ENCODE measurements at places on chromosomes 12 and 14.

DNA sequence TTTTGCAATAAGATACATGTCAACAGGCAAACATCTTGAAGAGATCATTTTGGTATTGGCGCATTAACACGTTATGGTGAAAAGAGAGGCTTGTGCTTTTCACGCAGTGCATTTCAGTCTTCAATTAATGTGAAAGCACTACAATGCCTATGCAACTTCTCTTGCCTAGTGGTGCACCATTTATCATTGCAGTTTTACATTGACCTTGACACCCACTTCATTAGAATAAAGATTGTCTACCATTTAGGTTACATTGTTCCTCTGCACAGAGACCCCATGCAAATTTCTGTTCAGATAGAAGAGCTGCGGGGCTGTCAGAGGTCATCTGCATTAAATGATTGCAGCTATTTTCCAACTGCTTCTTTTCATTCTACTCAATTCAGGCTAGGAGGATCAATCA lies 212.2 kb upstream of the NPAS3 start:
- no peak for DNase-seq

- DNase-seq, result no peak
These were observed at the start of gene SSPN for GRCh38 chr12:26195250-26195640. TSS of gene SSPN (plus strand) at chr12:26195573. CDS start at chr12:26195673, 100 bp downstream.

DNA sequence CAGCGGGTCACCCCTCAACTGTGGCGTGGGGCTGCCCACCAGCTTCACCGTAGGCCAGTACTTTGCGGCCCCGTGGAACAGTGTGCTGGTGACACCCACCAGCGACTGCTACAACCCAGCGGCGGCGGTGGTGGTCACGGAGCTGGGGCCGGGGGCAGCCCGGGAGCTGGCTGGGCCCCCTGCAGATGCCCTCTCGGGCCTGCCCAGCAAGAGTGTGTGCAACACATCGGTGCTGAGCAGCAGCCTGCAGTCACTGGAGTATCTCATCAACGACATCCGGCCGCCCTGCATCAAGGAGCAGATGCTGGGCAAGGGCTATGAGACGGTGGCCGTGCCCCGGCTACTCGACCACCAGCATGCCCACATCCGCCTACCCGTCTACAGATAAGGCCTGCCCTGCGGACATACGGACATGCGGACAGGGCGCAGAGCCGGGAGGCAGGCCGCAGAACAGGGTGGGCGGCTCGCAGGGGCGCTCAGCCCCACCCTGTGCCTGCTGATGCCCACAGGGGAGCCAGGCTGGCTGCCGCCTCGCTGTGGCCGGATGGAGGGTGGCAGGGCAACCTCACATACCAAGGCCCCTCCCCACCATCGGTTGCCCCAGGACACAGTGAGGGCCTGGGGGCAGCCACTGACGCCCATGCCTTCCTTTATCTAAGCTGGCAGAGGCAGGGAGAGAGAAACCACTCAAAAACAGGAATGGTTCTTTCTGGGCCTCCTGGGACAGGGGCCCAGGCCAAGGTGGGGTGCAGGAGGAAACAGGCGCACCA lies 55.5 kb downstream of the FAM222A start:
- no peak for DNase-seq

GRCh38 chr14:90613453-90613852 lies 202.8 kb downstream of the TTC7B start:
- no peak for DNase-seq

GRCh38 chr12:70989232-70989631 lies 68.7 kb upstream of the PTPRR start:
- no peak for DNase-seq

DNA sequence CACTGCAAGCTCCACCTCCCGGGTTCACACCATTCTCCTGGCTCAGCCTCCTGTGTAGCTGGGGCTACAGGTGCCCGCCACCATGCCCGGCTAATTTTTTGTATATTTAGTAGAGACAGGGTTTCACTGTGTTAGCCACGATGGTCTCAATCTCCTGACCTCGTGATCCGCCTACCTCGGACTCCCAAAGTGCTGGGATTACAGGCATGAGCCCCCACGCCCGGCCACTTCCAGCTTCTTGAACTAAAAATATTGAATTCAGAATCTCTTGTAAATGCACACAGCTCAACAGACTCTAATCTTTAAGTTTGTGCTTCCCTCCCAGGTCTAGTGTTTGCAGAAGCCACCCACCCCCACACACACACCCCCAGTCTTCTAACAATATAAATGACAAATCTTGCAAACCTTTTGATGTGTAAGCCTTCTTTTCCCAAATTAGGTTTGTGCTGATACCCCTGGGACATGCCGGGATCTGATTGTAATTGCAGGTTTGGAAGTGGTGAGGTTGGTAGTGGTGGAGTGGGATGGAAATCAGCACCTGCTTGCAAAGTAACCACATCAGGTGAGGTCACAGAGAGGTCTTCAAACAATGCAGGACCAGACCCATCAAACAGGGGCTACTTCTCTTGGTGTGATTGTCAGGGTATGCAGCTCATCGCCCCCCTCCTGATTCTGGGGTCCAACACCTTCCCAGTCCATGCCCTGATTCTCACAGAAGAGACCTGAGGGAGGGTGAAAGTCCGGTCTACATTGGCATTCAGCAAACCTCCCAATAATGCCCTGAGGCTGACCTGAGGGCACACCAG lies 51.4 kb upstream of the GPR132 start:
- no peak for DNase-seq

- no peak for DNase-seq
These were observed 110.2 kb downstream of the BTG1 start for GRCh38 chr12:92035477-92035876.

- DNase-seq, result no peak
These were observed 400.9 kb upstream of the CCDC196 start for GRCh38 chr14:66085224-66085623.

- DNase-seq, result peak; percentile 97
These were observed 155.4 kb upstream of the PDE3A start for GRCh38 chr12:20212658-20213555.

DNA sequence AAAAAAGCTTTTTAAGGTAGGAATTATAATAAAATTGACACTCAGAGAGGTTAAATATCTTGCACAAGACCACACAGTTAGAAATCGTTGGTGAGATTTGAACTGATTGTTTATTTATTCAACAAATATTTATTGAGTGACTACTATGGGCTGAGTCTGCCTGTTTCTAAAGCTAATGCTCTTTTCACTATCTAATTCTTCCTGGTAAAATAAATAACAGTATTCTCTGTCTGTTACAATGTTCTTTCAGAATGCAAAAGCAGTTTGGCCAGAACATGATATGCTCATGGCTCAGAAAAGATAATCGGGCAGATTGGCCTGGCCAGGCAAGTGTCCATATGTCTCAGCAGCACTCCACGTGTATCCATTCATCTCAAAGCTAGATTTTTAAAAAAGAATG lies 82.0 kb downstream of the BTG1 start:
- no peak for DNase-seq

DNA sequence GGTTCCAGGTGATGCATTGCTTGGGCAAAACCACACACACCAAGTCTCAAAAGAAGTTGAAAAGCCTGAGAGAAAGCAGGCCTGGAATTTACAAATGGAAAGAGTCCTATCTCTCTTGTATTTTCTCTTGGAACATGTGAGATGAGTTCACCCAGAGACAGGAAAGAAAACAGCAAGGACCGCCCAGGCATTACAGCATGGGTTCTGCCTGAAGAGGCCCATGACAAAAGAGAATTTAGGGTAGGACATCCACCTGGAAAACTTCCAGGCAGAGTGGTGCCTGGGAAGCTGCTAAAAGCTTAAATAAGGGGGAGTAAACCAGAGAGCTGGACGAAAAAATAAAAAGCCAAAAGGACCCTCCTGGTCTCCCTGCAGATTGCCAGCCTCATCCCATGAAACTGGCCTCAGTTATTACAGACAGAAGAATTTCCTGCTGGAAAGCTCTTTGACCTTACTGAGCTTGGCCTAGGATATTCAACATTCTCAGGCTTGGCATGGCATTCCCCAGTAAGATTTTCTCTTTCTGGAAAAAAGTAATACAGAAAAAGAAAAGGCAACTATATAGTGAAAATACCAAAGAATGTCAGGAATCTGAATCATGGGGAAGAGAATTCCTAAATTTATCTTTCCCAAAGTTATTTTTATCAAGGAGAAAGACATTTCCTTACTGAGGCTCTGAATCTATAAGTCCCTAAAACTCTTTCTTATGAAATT lies 121.3 kb upstream of the NUDT4 start:
- DNase-seq, result no peak

DNA sequence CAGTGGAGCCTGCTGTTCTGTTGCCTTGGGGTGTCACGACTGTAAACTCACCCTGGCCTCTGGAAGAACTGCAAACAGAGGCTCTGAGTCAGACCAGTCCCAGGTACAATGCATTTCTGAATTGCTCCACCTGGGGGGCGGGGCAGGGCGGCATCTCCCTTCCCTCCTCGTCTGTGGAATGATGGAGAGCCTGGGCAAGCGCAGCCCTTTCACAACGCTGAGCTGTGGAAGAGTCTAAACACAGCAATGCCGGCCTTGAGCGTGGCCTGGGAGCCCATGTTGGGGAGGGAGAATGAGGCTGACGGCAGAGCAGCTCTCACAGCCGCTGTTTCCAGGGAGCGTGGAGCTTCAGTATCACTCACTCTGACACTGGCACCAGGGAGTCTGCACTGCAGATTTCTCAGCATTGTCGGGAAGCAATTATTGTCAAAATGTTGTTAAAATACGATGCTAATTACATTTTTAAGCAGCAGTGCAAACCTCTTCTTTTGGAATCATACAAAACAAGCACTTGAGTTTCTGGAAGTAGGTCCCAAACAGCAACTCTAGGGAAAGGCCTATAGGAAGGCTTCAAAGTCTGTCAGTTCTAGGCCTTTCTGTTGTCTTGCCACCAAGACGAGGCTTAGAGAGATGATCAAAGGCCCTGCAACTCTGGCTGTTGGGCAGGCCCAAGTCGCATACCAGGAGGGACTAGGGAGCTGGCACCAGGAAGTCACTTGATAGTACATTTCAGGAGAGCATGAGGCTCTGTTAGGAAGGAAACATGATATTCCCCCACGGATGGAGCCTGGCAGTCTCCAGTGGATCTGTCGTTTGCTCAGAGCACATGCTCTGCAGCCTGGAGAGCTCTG lies 244.0 kb upstream of the FKBP4 start:
- no peak for DNase-seq

DNA sequence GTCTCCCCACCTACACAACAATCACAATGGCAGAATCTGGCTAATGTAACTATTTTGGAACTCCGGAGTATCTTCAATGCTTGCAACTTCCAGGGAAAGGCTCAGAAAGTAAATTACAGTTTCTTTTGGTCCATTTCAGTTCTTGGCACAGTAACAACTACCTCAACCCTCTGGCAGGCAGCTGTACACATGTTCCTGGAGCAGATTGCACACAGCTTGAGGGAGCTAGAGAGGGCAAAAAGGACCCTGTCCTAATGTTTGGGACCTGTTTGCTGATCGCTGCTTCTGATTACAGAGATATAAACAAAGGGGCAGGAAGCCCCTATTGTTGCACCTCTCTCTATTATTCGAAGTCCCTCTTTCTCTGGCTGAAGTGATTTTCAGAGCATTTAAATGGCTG lies 35.2 kb upstream of the SLC38A1 start:
- no peak for DNase-seq

GRCh38 chr12:75908961-75909605 lies 122.5 kb downstream of the PHLDA1 start:
- no peak for DNase-seq

Data from epithelial cell of proximal tubule (primary cell).